A549 treated with DMSO at 1 μM for 4 hours (cell line): ENCODE measurements at places on chromosomes 13 and 19. TPM values are rescaled to one million over a fixed set of nuclear protein-coding genes. Genes with fewer than 3 reads are reported as not detected.

Gene C19orf38
- total RNA-seq, result 0.10 to 0.23 TPM (median 0.11 TPM) in 4 of 5 replicates, not detected in the other

Gene FOSB
- total RNA-seq, result 15.1 to 22.9 TPM (median 18.9 TPM) in 5 replicates

Gene KIR2DL3
- total RNA-seq, result not detected in 5 replicates

Gene SIX5
- 19.5 to 36.3 TPM (median 30.2 TPM) in 5 replicates for total RNA-seq

Gene ZNF615
- 3.1 to 5.5 TPM (median 4.6 TPM) in 5 replicates for total RNA-seq

Gene APLP1
- 82.7 to 99.7 TPM (median 88.7 TPM) in 5 replicates for total RNA-seq

Gene TUBB4A
- total RNA-seq, result 5.2 to 6.6 TPM (median 5.9 TPM) in 5 replicates

Gene RASIP1
- 0.19 to 0.53 TPM (median 0.41 TPM) in 5 replicates for total RNA-seq

Gene GIPR
- total RNA-seq, result 2.2 to 3.4 TPM (median 2.9 TPM) in 5 replicates

Gene LPAR6
- total RNA-seq, result 0.83 to 1.5 TPM (median 1.2 TPM) in 5 replicates

Gene ADGRE2
- total RNA-seq, result 0.42 to 0.76 TPM (median 0.59 TPM) in 5 replicates

Gene KIR3DL1
- not detected in 5 replicates for total RNA-seq

Gene PCDH20
- not detected in 5 replicates for total RNA-seq
